ENCODE measurements at places on chromosomes 7 and 10.

DNA sequence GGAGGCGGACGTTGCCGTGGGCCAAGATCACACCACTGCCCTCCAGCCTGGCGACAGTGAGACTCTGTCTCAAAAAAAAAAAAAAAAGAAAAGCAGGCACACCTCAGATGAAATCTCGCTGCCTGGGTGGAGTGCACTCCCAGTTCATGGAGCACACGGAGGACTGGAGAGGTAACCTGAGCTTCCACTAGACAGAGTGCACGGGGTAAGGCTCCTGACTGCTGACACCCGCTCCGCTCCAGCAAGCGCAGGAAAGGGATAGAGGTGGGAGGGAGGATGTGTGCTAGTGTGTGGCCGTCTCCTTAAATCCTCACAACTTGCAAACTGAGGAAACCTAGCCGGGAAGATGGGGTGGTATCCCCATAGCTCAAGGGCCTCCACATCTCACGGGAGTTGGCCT lies 50.8 kb downstream of the FAM53B start:
- DNase-seq, result no peak

DNA sequence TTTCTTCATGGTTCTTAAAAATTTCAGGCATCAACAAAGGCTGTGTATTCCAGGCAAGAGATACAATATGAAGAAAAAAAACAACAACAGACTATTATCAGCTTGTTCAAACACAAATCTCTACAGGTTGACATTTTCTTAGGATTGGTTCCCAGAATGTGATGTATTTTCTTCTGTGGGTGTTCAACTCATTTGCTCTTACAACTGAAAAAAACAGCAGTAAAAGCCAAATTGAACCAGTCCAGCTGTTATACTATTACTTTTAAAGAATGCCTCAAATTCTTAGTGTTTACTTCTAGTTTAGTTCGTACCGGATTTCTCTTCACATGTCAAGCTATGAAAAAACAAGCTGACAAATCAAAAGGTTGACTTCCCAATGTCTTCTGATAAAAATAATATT lies 60.7 kb downstream of the CNTNAP2 start:
- DNase-seq, result no peak

DNA sequence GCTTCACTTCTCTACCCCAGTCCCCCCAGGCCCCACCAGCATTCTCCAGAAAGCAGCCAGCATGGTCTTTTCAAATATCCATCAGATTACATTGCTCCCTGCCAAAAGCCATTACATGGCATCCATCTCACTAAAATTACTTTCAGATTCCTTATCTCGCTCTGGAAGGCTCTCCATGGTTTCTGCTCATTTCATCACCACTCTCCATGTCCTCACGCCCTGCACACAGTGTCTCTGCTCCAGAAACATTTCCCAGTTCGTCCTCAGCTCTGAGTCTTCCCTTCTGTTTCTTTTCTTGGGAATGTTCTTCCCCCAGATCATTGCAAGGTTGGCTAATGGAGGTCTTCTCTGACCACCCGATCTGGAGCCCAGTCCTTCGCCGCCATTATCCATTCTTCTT lies 499.1 kb downstream of the KCNMA1 start:
- no peak for DNase-seq

- no peak for DNase-seq
Measured at GRCh38 chr7:70325509-70326101, 727.3 kb downstream of the AUTS2 start.

DNA sequence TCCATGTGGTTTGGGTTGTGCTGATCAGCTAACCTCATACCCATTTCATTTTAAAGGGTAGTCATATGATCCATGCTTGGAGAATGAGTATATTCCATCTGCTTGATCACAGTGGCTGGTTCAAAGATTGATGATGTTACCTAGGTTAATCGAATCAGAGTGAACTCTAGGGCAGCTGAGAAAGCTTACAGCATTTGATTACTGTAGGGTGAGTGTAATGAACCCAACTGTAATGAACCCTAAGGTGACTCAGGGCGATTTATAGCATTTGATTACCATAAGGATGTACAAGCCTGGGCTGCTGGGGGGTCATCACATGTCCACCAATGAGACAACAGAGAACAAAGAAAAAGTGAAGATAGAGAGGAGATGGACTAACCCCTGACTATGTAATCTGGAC lies 523.1 kb downstream of the ADRA2A start:
- no peak for DNase-seq

- DNase-seq, result peak; percentile 19
Measured at GRCh38 chr10:3192856-3193635, 20.5 kb upstream of the PITRM1 start.

GRCh38 chr7:88515301-88515700 lies 208.6 kb upstream of the STEAP4 start:
- DNase-seq, result no peak

Measured in central memory CD4-positive, alpha-beta T cell (primary cell).